ENCODE measurements at places on chromosomes 7 and 10.

- DNase-seq: no peak
Measured at GRCh38 chr7:140080919-140081318, 18.2 kb upstream of the PARP12 start.

- no peak for DNase-seq
Measured at GRCh38 chr10:10208196-10208595, 809.5 kb upstream of the CELF2 start.

GRCh38 chr10:4448030-4448429 is 378.0 kb upstream of the AKR1E2 start:
- DNase-seq: no peak

- DNase-seq: no peak
Measured at GRCh38 chr10:101295261-101295660, 58.7 kb upstream of the BTRC start.

GRCh38 chr7:84912993-84913635 is 273.7 kb downstream of the SEMA3D start:
- DNase-seq: no peak

- peak; percentile 95 for DNase-seq
Measured at GRCh38 chr7:80883154-80884025, 35.5 kb downstream of the SEMA3C start.

GRCh38 chr10:97494151-97494550 is 4.1 kb downstream of the MMS19 start:
- no peak for DNase-seq

GRCh38 chr7:142428094-142428493 is 170.2 kb upstream of the PRSS58 start:
- no peak for DNase-seq

DNA sequence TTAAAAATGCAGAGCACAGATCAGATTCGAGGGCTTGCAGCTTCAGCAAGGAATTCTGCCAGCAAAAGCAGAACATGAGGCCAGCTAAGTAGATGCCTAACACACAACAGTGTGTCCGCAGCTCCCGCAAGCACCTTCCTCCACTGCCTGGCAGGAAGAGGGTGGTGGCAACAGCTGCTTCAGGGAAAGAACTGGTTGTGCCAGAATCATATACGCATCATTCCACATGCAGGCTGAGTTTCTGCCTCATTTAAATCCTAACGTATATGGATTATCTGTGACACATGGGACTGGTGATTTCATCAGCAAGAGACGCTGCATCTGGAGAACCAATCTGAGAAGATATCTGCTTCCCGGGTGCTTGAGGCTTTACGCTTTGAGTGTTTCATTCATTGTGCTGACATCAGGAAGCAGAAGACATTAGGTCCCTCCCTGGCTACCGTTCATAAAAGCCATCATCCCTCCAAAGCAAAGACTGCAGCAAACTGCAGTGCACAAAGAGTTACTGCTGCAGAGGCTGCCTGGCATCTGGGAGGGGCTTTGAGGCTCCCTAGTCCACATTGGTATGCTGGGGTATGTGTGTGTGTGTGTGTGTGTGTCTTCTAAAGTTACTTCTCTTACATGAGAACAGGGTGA is 78.8 kb downstream of the FAM13C start:
- DNase-seq: no peak

DNA sequence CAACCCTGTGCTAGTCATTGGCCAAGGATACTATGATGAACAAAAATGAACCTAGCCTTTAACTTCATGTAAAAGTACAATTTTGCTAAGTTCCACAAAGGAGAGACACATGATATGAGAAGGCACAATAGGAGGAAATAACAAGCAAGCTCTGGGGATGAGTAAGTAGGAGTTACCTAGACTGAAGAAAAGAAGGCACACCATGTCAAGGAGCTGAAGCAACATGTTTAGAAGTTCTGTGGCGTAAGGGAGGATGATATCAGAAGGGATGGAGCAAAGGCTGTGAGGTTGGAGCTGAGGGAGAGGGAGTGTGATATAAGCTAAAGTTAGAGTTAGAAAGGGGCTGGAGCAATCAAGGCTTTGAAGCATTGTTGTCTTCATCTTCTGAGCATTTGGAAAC is 25.6 kb downstream of the KIFBP start:
- DNase-seq: no peak
